ENCODE measurements at places on chromosomes 16 and 17. TPM values are rescaled to one million over a fixed set of nuclear protein-coding genes. Genes with fewer than 3 reads are reported as not detected.

Gene SMIM22
- total RNA-seq: not detected

Gene SLC38A8
- not detected for total RNA-seq

Gene KRTAP4-5
- total RNA-seq: not detected

Gene CDT1
- 32.5 TPM for total RNA-seq

Gene MPV17L
- 5.7 TPM for total RNA-seq

Gene CIITA
- total RNA-seq: 0.09 TPM

Gene PMP22
- total RNA-seq: 189 TPM

Gene STX8
- total RNA-seq: 65.6 TPM

Gene NPTX1
- 112 TPM for total RNA-seq

Gene TEKT1
- 0.16 TPM for total RNA-seq

Gene KRT12
- total RNA-seq: not detected

Gene ST6GALNAC1
- 0.52 TPM for total RNA-seq

Gene CDK12
- total RNA-seq: 41.7 TPM

Gene FAM234A
- 44.4 TPM for total RNA-seq

Gene DNAH9
- 0.13 TPM for total RNA-seq

Gene CCDC40
- 7.0 TPM for total RNA-seq

Gene KRT17
- 0.99 TPM for total RNA-seq

Gene MRPL28
- total RNA-seq: 127 TPM

Gene TCAP
- total RNA-seq: 1.0 TPM

Measured in A549 treated with dexamethasone at 1 μM for 4 hours (cell line).